CD4-positive, alpha-beta T cell treated with Interferon gamma for 1 hour (primary cell): ENCODE measurements at places on chromosomes 3 and 15.

- DNase-seq, result no peak
These were observed 113.8 kb upstream of the STRIT1 start for GRCh38 chr3:155407331-155407730.

- DNase-seq, result no peak
These were observed 631 bp upstream of the CNBP start for GRCh38 chr3:129184396-129184657.

DNA sequence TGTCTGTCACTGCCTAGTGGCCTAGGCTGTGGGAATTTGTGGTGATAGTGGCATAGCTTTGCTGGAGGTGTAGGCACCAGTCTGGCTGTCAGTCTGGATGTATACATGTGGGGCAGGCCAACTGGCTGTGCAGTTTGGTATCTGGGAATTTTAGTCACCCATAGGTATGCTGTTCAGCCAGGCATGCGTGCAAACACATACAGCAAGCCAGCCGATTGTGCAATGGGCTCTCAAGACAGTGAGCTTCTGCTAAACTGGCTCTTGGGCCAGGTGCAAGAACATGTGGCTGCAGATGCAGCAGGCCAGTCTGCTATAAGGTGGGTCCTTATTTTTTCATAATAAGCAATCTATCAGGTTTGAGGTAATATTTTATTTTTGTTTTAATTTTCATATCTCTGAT lies 87.1 kb upstream of the PLSCR5 start:
- no peak for DNase-seq

GRCh38 chr15:67240235-67241131 lies 14.0 kb downstream of the AAGAB start:
- no peak for DNase-seq

GRCh38 chr15:80816049-80816653 lies 37.0 kb downstream of the CEMIP start:
- DNase-seq, result no peak

GRCh38 chr3:17052363-17052762 lies 167.6 kb downstream of the PLCL2 start:
- DNase-seq, result no peak

GRCh38 chr3:154538566-154539360 lies 108.8 kb upstream of the GPR149 start:
- no peak for DNase-seq

- DNase-seq, result no peak
These were observed 36.5 kb upstream of the TBC1D21 start for GRCh38 chr15:73836845-73837244.

DNA sequence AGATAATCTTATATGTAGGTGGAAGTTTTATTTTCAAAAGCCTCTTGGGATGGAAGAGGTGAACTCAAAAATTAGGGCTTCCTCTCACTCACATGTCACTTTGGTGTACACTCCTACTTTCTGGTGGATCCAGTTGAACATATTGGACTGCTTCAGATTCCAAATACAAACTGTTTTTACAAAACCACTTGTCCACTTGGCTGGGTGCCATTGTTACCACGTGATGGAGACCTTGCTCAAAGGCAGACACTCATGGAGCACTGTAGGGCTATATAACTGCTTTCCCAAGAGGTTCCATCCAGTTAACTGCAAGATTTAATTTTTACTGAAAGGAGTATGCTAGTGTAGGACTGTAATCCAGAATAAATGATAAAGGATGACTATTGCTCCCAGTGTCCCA lies 307.0 kb downstream of the EPHA6 start:
- no peak for DNase-seq

- DNase-seq, result no peak
These were observed 89.7 kb upstream of the SLC4A7 start for GRCh38 chr3:27573780-27574437.

DNA sequence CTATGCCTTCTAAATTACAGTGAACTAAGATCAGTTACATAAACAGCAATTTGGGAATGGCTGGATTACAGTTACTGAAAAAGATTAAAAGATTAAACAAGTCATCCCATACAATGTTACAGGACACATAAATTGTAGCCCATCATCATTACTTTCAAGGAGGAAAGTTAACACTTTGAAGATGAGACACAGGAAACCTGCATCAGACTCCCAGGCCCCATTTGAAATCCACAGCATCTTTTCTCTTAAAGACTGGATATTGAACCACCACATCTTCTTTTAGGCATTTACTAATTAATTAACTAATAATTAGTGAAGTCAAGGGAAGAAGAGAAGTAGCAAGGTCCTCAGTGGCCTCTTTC lies 170.2 kb downstream of the PLCL2 start:
- no peak for DNase-seq

GRCh38 chr3:123256256-123256655 lies 54.5 kb downstream of the SEC22A start:
- no peak for DNase-seq

- DNase-seq, result no peak
These were observed 400.2 kb downstream of the CNTN3 start for GRCh38 chr3:74214286-74214685.

GRCh38 chr3:151393146-151393830 lies 8.7 kb upstream of the P2RY12 start:
- no peak for DNase-seq

DNA sequence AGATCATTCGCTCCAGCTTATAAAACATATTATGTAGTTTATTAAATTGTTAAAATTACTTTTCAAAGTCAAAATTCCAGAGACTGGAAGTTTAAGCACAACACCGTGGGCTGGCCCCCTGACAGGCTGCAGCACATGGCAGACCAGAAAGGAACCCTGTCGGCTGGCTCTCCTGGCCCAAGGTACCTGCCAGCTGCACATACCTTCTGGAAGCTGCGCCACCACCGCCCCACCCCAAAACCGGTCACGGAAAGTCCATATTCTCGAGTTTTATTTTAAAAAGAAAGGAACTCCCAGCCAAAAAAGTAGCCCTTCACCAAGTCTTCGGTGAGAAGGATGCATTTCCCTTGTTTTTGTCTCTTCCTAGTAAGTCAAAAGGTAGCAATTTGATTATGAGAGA lies 94.6 kb downstream of the FOXP1 start:
- DNase-seq, result no peak

DNA sequence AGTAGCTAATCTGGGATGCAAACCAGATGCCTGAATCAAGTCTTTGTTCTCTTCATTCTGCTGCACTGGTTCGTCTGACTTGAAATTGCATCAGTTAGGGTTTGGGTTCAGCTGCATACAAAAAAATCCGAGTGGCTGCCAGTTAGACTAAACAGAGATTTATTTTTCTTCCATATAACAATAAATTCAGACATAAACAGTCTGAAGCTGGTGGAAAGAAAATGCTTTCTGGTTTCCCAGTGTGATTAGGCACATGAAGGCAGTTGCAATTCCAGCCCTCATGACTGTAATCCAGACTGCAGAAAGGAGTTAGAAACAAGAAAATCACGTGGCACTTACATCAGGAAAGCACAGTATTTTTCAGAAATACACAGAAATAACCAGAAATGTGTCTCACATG lies 930.7 kb downstream of the MCTP2 start:
- no peak for DNase-seq

- no peak for DNase-seq
These were observed 86.8 kb downstream of the MYRIP start for GRCh38 chr3:39896184-39896583.

GRCh38 chr3:15823092-15823491 lies 25.3 kb upstream of the ANKRD28 start:
- no peak for DNase-seq

DNA sequence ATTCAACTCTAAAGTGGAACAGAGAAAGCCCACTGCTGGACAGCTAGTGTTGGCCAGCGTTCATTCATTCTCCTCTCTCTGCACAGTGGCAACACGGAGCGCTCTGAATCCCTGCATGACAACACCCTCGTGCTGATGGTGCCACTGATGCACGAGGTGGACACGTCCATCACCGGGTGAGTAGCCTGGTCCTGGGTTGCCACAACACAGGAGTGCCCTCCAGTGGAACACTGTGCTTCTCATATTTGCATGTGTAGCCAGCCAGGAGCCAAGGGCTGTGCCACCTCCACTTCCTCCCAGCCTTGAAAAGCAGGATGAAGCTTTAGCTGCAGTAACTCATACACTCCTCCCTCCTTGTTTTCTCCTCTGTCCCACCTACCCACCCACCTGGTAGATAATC lies 120.0 kb upstream of the CTDSPL start:
- no peak for DNase-seq

DNA sequence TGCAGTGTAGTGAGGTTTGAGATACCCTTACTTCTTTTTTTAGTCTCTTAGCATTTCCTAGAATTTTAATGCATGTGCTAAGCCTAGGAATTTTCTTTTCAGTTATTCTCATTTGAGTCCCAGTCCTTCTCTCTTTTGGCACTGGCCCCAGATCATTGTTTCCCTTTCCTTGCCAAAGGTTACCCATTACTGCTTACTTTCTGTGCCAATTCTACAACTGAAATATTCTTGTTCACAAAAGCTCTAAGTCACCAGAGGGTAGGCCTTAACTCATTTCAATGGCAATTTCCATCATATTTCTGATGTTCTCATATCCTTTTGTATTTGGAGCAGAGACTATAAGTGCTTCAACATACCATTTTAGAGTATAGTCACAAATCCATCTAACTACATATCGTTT lies 199.6 kb upstream of the CBLB start:
- DNase-seq, result no peak

- DNase-seq, result peak; percentile 39
These were observed 1.6 kb upstream of the MCTP2 start for GRCh38 chr15:94229591-94230369.

- DNase-seq, result no peak
These were observed 204.2 kb upstream of the TBC1D5 start for GRCh38 chr3:17946619-17947018.

GRCh38 chr15:75200765-75201615 lies 692 bp upstream of the C15orf39 start:
- DNase-seq, result no peak
